ENCODE measurements at places on chromosomes 16 and 17. TPM values are rescaled to one million over a fixed set of nuclear protein-coding genes. Genes with fewer than 3 reads are reported as not detected.

DNA sequence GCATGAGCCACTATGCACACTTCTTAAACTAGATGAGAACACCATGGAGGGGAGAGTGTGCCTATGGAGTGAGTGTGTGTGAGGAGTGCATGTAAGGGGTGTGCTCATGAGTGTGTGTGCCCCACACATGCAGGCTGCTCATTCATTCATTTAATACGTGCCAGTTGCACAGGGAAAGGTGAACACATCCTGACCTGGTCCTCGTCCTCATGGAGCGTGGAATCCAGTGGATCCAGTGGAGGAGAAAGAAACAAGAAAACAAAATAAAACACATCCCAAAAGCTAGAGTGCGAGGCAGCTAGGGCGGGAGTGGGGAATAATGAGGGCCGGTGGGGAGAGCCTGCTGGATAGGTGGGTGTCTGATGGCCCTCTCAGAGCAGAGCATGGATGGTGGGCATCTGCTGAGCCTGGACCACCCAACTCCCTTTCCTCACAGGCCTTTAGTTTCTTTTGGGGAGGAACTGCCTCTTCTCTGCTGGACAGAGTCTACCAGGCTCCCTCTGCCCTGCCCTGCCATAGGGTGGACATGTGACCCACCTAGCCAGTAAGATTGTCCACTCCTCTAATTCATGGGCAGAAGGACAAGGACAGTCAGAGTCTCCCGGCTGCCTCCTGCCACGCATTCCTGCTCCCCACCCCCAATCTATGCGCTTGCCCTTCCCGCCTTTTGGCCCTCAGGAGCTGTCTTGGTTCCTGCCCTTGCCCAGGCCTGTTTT lies 204.3 kb downstream of the RAB11FIP4 start:
- DNase-seq = no peak

GRCh38 chr17:62085511-62086408 lies 20.7 kb upstream of the MED13 start:
- no peak for DNase-seq

CA5A gene
- not detected for total RNA-seq

DNA sequence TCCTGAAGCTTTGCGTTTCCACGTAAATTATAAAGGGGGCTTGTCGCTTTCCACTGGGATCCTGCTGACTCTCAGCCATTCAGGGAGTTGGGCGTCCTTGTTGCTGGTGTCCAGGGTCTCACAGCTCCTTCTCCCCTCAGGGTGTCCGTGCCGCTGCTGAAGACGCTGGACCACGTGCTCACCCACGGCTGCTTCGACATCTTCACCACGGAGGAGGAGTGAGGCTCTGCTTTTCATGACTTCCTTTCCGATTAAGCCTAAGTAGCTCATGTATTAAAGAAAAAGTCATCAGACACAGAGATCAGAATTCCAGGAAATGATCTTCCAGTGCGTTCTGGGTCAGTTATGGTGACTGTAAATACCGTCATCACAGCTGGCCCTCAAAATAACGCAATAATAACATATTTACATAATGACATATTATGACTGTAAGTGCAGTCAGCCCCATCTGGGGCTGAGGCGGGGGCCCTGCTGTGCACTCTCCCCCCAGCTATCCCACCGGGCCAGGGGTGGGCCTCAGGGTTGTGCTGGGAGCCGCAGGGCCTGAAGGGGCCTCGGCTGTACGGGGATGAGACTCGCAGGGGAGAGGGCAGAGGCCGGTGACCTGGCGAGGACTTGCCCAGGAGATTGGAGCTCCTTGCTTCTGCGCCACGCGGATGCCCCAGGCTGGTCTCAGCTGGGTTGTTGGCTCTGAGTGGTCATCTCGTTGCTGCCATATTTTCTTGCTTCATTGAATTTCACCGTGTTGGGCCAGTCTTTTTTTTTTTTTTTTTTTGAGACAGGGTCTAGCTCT lies 92.9 kb upstream of the ZNF750 start:
- peak; percentile 54 for DNase-seq

DNA sequence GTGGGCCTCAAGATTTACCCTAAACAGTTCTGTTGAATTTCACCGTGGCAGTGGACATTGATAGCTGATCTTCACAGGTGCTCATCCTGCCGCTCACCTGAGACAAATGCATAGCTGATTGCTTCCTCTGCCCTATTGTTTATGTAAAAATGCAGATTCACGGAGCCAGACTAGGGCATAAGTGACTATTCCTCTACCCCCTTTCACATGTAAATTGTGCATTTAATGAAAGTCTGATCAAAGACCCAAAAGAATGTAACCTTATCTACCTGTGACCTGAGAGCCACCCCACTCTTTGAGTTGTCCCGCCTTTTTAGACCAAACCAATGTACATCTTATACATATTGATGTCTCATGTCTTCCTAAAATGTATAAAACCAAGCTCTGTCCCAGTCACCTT lies 312.4 kb upstream of the CDH5 start:
- DNase-seq = no peak

GRCh38 chr17:46175891-46176290 lies 17.3 kb downstream of the KANSL1 start:
- no peak for DNase-seq

- no peak for DNase-seq
Observed at GRCh38 chr17:47995241-47995935, 24.5 kb downstream of the CDK5RAP3 start.

DNA sequence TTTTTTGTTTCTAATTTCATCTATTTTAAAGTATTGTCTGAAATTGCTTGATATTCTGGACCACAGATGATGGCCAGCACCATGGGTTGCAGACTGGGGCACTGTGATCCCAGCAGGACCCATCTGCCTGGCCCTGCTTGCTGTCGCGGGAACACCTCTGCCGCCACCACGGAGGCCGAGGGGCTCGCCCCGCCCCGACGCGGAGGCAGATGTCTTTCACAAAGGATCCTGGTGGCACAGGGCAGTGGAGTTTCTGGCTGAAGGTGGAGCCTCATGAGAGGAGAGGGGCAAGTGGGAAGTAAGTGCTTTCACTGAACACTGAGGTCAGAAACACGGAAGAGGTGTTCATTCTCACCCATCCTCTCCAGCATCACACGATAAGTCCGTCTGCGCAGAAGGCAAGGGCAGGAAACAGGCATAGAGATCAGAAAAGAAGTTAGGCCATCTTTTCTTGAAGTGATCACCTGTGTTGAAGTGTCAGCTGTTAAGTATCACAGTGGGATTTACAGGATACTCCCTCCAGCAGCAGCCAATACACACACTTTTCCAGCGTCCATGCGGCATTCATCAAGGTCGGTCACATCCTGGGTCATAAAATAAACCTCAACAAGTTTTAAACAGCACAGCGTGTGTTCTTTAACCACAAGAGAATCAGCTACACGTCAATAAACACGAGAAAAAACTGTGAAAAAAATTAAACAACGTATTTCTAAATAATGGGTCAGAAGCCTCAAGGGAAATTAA lies 194.5 kb downstream of the RPTOR start:
- no peak for DNase-seq

GRCh38 chr17:28575126-28575795 lies 1.4 kb downstream of the ALDOC start:
- DNase-seq = no peak

- no peak for DNase-seq
Observed at GRCh38 chr16:10833271-10833670, 14.7 kb upstream of the TVP23A start.

TEKT3 gene
- 3.5 TPM for total RNA-seq

TEX14 gene
- 0.76 TPM for total RNA-seq

GRCh38 chr17:65920996-65921395 lies 270.9 kb downstream of the CEP112 start:
- DNase-seq = no peak

DNA sequence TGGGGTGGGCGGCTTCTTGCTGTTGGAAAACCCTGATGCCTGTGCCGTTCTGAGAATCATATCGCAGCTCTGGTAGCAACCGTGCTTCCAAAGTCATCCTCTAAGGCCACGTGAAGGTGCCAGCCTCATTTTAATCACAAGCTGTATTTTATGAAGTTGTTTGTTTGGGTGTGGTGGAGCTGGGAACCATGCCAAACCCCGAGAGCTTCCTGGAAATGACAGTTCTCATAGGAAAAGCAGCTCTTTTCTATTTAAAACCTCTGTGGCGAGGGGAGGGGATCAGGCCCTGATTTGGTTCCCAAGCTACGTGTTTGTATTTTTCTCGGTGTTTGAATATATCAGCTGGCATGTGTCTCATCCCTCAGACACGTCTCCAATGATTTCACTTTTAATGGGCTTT lies 21.7 kb downstream of the KNOP1 start:
- peak; percentile 89 for DNase-seq

CDC42EP4 gene
- 98.8 TPM for total RNA-seq

DNA sequence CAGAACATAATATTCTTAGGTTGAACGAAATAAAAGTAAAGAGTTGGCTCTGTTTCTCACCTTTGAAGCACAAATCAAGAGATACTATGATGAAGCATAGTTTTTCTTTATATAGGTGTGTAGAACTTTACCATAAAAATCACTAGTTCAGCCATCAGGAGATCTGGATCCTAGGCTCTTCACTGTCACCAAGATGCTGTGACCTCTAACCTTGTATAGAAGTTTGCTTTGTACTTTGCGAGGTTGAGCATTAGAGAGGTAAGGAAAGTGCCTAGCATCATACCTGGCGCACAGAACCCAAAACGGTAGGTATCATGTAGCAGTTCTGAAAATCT lies 553 bp upstream of the CDC6 start:
- no peak for DNase-seq

PHOSPHO1 gene
- 6.2 TPM for total RNA-seq

DNA sequence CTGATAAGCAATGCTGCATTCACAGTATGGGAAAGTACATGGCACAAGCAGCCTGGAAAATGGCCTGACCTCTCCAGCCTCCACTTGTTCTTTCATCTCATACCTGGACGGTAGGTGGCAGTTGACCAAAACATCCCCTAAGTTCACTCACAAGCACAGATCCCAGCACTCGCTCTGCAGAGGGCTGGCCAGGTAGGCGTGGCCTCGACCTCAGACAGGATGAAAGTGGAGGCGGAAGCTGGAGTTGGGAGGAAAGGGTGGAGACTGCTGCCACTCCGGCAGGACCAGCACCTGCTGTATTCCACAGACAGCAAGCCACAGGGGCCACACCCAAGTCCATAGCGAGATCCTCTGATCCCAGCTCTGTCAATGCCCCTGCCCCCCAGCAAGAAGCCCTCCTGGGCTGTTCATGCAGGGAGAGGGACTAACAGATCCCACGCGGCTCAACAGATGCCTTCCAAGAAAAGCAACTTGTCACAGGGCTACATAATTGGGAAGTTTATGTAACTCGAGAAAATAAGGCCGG lies 31.3 kb downstream of the ZCCHC14 start:
- DNase-seq = no peak

- DNase-seq = no peak
Observed at GRCh38 chr17:81837641-81838040, 2.8 kb upstream of the PPP1R27 start.

GRCh38 chr17:41486809-41487530 lies 2.7 kb downstream of the KRT36 start:
- DNase-seq = no peak

All from sciatic nerve (tissue), 2 donors.